Effector memory CD8-positive, alpha-beta T cell (primary cell): ENCODE measurements at places on chromosomes 2 and 18.

- H3K4me3 ChIP-seq: no peak overlapping the region
- no peak for DNase-seq
- H3K36me3 ChIP-seq: no peaks in the 10 kb centered on the region
- no peaks in the 10 kb centered on the region for H3K4me1 ChIP-seq
Measured at GRCh38 chr18:77803024-77803423, 553.4 kb downstream of the GALR1 start.

DNA sequence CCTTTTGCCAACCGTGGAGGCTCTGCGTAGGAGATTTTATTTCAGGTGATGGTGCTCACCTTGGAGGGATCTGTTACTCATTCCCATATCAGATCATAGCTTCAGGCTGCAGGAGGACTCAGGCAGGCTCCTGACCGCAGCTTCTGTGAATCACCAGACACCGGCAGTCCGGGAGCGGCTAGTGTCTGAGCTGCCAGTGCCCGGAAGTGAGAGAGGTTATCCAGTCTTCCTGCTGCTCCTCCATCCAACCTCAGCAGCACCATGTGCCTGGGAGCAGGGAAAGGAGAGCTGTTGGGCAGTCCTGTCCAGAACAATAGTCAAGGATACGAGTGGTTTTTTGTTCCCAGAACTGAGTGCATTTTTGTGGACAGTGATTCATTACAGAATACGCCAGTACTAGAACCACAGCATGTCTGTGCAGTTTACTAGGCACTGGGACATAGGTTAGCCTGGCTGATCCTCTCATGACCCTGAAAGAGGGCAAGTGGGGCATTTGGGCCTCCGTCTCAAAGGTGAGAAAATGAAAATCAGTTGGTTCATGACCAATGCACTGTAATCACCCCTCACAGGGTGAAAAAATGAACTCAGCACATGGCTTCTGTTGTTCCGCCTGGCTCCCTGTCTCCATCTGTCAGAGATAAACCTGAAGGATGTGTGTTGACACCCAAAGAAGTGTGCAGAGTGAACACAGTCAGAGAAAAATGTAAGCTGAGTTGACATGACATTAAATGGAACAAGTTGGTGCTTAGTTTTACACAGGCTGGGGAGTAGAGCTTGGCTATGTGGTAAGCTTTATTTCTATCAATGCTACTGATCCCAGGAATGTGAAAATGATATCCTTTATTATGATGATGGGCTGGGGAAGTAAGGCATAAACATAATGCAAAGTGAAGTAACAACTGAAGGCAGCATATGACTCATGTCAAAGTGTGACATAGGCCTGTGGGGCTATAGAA lies 12.2 kb downstream of the FHOD3 start:
- no peaks in the 10 kb centered on the region for H3K36me3 ChIP-seq
- no peak overlapping the region for H3K4me3 ChIP-seq
- DNase-seq: no peak
- H3K27ac ChIP-seq: no peak overlapping the region
- peaks cover 4% of the 10 kb centered on the region for H3K4me1 ChIP-seq
- peaks cover 87% of the 10 kb centered on the region for H3K27me3 ChIP-seq

DNA sequence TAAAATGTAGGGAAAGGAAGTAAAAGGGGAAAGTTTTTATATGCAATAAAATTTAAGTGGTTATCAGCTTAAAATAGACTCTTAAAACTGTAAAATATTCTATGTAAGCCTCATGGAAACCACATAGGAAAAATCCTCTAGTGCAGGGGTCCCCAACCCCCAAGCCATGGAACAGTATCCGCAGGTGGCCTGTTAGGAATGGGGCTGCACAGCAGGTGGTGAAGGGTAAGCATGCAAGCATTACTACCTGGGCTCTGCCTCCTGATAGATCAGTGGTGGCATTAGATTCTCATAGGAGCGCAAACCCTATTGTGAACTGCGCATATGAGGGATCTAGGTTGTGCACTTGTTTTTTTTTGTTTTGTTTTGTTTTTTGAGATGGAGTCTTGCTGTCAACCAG lies 1409.3 kb upstream of the CDH2 start:
- H3K36me3 ChIP-seq: no peaks in the 10 kb centered on the region
- H3K27me3 ChIP-seq: no peaks in the 10 kb centered on the region
- no peak overlapping the region for H3K27ac ChIP-seq
- no peak for DNase-seq
- no peaks in the 10 kb centered on the region for H3K4me1 ChIP-seq

DNA sequence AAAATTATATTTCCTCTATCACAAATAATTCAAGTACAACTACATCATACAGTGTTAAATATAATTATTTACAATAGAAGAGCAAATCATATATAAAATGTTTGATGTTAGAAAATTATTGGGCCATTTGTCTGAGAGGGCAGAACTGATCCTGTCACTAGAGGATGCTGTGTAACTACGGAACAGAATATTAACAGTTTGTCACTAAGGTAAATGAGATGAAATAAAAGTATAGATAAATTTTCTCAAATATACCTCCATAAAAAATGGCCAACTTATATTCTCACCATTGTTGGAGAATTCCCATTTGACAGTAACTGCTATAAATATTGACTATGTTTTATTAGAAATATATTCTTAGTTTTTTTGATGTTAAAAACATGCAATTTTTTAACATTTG lies 1067.4 kb upstream of the DDX18 start:
- DNase-seq: no peak
- no peak overlapping the region for H3K27ac ChIP-seq
- no peaks in the 10 kb centered on the region for H3K4me1 ChIP-seq
- H3K4me3 ChIP-seq: no peak overlapping the region
- no peaks in the 10 kb centered on the region for H3K36me3 ChIP-seq

- peaks cover 20% of the 10 kb centered on the region for H3K27me3 ChIP-seq
- peaks cover 5% of the 10 kb centered on the region for H3K36me3 ChIP-seq
- DNase-seq: no peak
- H3K4me1 ChIP-seq: peaks cover 8% of the 10 kb centered on the region
- H3K4me3 ChIP-seq: no peak overlapping the region
Measured at GRCh38 chr2:10428924-10429323, 19.2 kb downstream of the ODC1 start.

DNA sequence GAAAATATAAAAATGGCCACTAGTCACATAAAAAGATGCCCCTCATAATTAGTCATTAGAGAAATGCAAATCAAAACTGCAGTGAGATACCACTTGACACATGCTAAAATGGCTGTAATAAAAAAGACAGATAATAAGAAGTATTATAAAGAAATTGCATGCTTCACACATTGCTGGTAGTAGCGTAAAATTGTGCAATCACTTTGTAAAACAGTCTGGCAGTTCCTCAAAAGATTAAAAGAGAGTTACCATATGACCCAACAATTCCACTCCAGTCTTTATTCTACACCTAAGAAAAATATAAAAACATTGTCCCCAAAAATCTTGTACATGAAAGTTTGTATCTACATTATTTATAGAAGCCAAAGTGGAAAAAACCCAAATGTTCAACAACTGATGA lies 170.6 kb upstream of the FIGN start:
- no peaks in the 10 kb centered on the region for H3K36me3 ChIP-seq
- H3K27ac ChIP-seq: no peak overlapping the region
- no peak overlapping the region for H3K4me3 ChIP-seq
- H3K4me1 ChIP-seq: no peaks in the 10 kb centered on the region
- H3K27me3 ChIP-seq: no peaks in the 10 kb centered on the region
- DNase-seq: no peak

DNA sequence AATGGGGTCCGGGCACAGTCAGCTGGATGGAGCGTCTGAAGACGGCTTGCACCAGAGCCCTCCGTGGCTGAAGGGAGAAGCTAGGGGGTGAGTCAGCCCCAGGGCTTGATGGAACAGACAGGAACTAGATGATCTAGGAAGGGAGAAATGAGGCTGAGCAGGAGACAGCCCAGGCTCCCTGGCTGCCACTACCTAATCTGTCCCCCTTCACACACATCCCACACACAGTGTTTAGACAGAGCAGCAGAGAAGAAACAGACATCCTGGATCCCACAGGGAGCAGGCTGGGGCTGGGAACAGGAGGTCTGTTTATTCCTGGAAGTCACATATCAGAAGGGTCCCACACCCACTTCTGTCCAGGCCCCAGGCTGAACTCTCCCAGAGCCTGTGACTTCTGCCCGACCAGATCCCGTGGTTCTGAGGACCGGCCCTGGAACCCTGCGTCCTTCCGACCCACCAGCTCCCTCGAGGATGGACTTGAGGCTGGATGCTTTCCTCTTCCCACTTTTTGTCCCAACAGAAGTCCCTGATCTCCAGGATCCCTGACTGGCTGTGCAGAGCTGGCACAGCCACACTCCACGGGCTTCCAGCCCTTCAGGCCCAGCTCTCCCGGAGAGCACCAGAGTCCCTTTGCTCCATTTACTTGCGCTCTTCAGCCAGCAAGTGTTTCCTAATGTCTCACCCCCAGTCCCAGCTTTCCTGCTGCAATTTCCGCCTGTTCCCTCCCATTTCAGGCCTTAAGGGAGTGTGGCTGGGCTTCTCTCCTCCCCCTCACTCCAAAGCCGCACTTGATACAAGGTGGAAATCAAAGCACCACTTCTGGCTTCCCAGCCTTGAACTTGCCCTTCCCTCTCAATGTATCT lies 1.5 kb upstream of the GPBAR1 start:
- DNase-seq: no peak
- peaks cover 24% of the 10 kb centered on the region for H3K4me1 ChIP-seq
- H3K27ac ChIP-seq: peak overlapping the region; percentile 81
- H3K4me3 ChIP-seq: no peak overlapping the region
- H3K36me3 ChIP-seq: peaks cover 69% of the 10 kb centered on the region
- H3K27me3 ChIP-seq: no peaks in the 10 kb centered on the region

- H3K27ac ChIP-seq: peak overlapping the region; percentile 93
- H3K27me3 ChIP-seq: no peaks in the 10 kb centered on the region
- H3K4me3 ChIP-seq: peak overlapping the region; percentile 39
Measured at GRCh38 chr2:218892693-218893348, 12.2 kb downstream of the WNT10A start.

DNA sequence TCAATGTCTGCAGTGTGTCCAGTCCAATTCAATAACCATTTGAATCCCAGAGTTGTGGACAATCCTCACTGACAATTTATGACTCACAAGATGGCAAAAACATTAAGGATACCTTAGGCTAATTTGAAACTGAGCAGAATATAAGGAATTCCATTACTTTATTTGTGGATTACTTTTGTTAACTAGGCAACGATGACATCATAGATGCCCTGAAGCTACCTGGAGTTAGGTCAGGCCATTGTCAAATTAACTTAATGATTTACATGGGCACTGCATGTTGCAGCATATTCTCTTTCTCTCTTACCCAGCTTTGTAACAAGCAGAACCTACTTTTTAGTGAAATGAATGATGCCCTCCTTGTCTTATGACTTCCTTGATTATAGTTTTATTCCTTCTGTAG lies 100.0 kb upstream of the CDCA7 start:
- DNase-seq: no peak
- no peak overlapping the region for H3K4me3 ChIP-seq
- no peak overlapping the region for H3K27ac ChIP-seq

GRCh38 chr2:14907014-14907612 lies 274.6 kb downstream of the LRATD1 start:
- DNase-seq: no peak
- no peaks in the 10 kb centered on the region for H3K27me3 ChIP-seq
- no peaks in the 10 kb centered on the region for H3K36me3 ChIP-seq
- no peaks in the 10 kb centered on the region for H3K4me1 ChIP-seq
- H3K4me3 ChIP-seq: no peak overlapping the region

DNA sequence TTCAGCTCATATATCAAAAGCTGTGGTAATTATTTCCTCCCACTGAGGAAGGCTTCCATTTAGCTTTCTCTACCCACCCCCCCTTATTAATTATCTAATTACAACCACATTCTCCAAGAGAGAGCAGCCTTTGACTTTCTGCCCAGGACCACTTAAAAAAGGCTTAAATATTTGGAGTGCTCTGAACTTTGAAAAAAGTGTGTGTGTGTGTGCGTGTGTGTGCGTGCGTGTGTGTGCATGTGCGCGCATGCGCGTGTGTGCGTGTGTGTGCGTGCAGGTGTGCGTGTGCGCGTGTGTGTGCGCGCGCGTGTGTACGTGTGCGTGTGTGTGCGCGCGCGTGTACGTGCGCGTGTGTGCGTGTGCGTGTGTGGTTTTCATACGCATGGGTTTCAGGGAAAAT lies 57.8 kb downstream of the TWIST2 start:
- H3K4me3 ChIP-seq: no peak overlapping the region
- no peaks in the 10 kb centered on the region for H3K36me3 ChIP-seq
- no peak for DNase-seq

DNA sequence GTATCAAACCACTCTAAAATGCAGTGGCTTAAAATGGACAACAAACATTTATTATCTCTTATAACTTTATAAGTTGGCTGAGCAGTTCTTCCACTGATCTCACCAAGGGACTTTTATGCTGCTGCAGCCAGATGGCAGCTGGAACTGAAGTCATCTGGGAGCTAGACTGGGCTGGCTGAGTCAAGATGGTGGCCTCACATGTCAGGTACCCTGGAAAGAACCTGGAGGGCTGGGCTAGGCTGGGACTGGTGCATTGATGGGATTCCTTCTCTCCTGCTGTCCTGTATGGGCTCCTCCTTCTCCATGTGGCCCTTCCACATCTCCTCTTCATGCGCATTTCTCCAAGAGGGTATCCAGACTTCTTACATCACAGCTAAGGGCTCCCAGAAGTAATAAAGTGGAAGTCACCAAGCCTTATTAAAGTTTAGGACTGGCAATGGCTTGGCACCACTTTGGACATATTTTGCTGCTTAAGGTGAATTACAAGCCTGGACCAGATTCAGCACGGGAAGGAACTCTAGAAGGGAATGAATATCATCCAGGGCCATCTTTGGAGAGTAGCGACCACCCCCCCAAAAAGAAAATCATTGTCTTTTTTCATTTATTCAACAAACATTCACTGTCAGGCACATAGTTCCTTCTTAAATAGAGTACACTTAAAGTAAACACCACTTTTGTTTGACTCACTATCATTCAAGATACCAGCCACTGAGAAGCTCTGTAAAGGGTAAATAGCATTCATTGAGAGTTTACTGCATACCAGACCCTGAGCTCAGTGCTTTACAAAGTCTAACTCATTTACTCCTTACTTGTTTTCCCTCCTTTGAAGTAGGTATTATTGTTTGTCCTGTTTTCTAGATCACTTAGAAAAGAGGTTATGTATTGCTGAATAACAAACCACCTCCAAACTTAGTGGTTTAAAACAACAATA lies 138.0 kb downstream of the ZFP36L2 start:
- no peaks in the 10 kb centered on the region for H3K36me3 ChIP-seq
- DNase-seq: no peak
- H3K27me3 ChIP-seq: no peaks in the 10 kb centered on the region
- no peak overlapping the region for H3K4me3 ChIP-seq

- no peak for DNase-seq
- H3K4me3 ChIP-seq: no peak overlapping the region
- H3K27ac ChIP-seq: no peak overlapping the region
- H3K4me1 ChIP-seq: no peaks in the 10 kb centered on the region
- no peaks in the 10 kb centered on the region for H3K27me3 ChIP-seq
Measured at GRCh38 chr2:201100497-201100896, 15.5 kb upstream of the CFLAR start.

- no peaks in the 10 kb centered on the region for H3K4me1 ChIP-seq
- no peaks in the 10 kb centered on the region for H3K27me3 ChIP-seq
- no peak for DNase-seq
- H3K36me3 ChIP-seq: no peaks in the 10 kb centered on the region
- no peak overlapping the region for H3K27ac ChIP-seq
- H3K4me3 ChIP-seq: no peak overlapping the region
Measured at GRCh38 chr2:182573553-182573952, 142.5 kb upstream of the DNAJC10 start.
